Stimulated activated CD4-positive, alpha-beta T cell treated with anti-CD3 and anti-CD28 coated beads, Interleukin-15, amount 100 ng/mL, for 1 hour (primary cell): ENCODE measurements at places on chromosomes 7 and 10.

DNA sequence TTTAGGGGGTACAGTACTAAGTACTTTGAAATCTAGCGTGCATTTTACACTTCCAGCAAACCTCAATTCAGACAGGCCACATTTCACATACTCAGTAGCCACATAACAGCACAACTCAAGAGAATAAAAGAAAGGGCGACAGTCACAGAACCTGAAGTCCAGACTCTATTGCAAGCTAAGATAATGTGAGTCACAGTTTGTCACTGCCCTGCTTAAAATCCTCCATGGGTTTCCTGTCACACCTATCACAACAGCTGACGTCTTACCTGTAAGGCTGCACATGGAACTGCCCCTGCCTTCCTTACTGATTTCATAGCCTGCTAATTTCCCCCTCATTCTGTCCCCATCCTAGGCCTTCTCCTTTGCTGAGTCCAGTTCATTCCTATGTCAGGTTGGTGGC lies 16.1 kb upstream of the CDK14 start:
- DNase-seq: no peak

- DNase-seq: no peak
These were observed 35.0 kb upstream of the ZNF746 start for GRCh38 chr7:149532654-149533053.

- no peak for DNase-seq
These were observed 14.1 kb upstream of the MSRB2 start for GRCh38 chr10:23081221-23081750.

DNA sequence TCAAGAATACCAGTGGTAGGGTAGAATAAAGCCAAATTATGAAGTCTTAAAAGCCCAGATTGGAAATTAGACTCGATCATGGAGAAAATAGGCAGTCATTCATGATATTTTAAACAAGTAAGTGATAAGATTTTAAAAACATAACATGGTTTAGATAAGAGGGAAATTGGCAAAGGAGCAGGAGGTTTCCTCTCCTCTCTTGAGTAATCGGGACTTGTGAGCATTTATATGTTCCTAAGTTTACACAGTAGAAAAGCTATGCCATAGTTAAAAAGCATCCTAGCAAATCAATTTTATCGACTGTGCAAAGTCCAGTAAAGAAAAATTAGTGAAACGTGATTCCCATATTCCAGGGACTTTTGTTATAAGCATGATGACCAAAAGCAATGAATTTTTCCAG lies 313.2 kb downstream of the AHR start:
- DNase-seq: no peak
